Umbilical cord (tissue), 2 donors: ENCODE measurements at places on chromosomes 1 and 21. TPM values are rescaled to one million over a fixed set of nuclear protein-coding genes. Genes with fewer than 3 reads are reported as not detected.

OR2G2 gene
- not detected for total RNA-seq

MSH4 gene
- total RNA-seq = 0.24 TPM

ADORA1 gene
- 5.8 TPM for total RNA-seq

DNA sequence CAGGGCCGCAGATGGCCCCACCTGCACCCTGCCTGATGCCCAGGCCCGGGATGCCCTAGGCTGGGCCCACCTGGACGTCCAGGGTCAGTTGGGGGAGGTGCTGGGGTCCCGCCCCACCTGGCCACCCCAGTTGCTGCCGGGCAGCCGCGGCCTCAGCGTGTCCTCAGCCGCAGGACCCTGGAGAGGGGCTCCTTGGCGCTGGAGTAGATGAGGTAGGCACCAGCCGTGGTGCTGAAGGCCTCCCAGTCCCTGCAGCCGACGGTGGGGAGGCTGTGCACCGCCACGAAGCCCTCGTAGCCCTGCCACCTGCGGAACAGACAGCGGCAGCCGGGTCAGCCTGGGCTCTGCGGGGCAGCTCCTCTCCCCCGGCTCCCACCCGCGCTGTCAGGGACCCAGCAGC is 40.4 kb downstream of the KRTAP10-1 start:
- DNase-seq = no peak

GRCh38 chr21:43300496-43301408 is 126.2 kb downstream of the SIK1 start:
- peak; percentile 79 for DNase-seq

GRCh38 chr1:19596065-19596713 is 47.9 kb upstream of the NBL1 start:
- no peak for DNase-seq

DNA sequence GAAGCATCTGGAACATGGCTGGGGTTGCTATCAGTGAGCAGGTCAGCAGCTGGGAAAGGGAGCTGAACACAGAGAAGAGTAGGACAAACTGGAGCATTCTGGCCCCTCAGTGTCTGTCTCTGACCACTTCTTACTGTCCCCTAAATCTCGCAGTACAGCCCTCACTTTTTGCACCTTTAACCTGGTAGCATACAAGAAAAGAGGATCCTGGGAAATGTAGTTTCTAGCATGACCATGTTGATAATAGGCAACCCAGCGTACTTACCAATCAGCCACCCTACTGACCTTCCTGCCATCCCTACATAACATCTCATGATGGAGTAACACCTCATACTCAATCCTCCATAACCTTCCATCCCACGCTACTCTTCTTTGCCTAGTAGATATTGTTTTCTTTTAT is 99.1 kb upstream of the RAVER2 start:
- DNase-seq = no peak

DNA sequence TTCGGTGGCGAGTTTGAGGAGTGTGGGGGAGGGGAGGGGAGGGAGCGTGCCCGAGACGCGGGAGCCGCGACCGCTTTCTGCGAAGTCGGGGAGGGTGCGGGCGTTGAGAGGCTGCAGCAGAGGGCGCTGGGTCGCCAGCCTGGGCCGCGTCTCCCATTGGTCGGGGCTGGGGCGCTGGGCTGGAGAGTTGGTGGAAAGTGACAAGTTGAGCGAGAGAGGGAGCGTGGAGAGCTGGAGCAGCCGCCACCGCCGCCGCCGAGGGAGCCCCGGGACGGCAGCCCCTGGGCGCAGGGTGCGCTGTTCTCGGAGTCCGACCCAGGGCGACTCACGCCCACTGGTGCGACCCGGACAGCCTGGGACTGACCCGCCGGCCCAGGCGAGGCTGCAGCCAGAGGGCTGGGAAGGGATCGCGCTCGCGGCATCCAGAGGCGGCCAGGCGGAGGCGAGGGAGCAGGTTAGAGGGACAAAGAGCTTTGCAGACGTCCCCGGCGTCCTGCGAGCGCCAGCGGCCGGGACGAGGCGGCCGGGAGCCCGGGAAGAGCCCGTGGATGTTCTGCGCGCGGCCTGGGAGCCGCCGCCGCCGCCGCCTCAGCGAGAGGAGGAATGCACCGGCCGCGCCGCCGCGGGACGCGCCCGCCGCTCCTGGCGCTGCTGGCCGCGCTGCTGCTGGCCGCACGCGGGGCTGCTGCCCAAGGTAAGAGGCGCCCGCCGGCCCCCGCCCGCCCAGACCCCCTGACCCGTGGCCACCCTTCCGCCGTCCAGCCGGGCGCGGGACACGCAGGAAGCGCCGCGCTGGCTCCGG is at the start of gene ROR1:
ROR1 (plus strand) TSS at position 203 of the 802 bp plus-strand sequence.
- peak; percentile 93 for DNase-seq
